NCI-H526 (cell line): ENCODE measurements at places on chromosomes 4 and X.

- DNase-seq: no peak
These were observed 764 bp upstream of the MTHFD2L start for GRCh38 chr4:74157154-74157553.

DNA sequence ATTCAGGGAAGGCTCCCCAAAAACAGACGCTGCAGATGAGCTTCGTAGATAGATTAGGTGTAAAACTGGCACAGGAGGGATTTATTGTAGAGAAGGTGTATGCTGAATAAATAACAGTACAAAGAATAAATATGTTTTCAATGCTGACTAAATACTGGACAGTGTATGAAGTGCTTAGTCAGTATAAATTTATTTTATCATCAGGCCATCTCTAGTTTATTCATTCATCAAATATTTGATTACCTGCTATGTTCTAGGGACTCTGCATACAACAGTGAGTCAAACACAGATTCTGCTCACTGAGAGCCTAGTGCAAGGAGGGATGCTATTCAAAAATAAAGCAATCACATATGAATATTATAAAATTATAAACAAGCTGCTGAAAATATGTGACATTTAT, 63.6 kb upstream of the TSPAN5 start:
- DNase-seq: no peak

DNA sequence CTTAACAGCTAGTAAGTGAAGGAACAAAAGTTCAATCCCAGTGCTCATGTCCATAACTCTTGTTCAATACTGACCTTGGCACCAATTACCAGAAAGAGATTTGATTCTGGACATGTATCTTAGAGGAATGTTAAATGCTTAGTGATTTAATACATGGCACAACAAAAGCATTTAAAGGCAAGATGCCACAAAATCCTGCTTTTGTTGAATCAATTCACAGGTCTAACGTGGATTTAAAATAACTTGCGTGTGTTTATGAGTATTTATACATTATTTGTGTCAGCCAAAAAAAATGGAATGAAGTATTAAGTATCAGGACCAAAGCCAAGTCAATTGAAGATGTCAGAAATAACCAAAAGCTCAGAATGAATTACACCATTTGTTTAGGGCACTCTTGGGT, 85.4 kb upstream of the GIMD1 start:
- DNase-seq: no peak

- no peak for DNase-seq
These were observed 156.7 kb downstream of the SPRY1 start for GRCh38 chr4:123553279-123553678.

DNA sequence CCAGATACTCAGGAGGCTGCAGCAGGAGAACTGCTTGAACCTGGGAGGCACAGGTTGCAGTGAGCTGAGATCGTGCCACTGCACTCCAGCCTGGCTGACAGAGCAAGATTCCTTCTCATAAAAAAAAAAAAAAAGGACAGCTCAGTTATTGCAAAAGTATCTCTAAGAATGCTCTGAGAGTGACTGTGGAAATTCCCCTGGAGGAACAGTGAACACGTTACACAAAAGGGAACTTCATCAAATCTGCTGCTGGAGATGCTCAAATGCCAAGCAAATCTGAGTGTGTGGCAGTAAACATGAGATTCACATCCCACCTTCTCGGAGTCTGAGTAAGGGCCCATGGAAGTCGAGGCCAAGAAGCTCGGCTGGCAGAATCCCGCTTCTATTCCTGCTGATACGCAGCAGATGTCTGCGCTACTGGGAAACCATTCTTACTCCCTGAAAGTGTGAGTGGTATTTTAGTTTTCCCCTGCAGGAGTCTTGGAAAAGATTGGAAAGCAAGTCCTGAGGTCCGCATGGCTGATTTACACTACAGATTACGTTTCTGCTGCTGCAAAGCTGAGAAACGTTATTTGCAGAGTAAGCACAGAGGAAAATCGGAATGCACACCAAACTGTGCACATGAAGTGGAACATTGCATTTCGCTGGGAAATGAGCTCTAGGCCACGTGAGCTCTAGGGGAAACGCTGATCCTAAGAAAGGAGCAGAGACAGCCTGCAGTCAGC, 162.9 kb downstream of the NSUN7 start:
- DNase-seq: no peak

DNA sequence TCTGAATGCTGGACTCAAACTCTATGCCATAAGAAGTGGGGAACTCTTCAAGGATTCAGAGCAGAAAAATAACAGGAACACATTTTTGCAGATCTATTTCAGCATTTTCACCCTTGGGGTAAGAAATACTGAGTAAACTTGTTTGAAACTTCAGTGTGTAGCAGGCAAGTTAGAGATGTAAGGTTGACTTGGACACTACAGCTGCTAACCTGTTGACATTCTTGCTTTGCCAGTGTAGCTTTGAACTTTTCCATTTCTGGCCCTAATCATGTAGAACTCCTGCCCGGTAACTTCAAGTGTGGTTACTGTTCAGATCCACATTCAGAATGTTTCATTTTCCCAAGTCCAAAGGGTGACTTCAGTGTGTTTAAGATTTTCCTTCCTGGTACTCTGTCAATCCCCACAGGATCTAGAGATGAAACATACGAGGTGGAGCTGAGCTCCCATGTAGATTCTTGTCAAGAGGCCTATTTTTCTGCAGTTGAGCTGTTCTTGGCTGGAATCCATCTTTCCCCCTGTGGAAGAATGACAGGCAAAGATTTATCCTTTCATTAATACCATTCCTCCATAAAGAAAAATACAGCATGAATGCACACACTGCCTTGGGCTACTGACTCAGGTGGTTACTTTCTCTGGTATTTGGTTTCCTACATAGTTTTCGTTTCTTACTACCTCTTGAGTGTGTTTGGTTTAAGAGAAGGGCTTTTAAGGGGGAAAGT, 34.1 kb downstream of the FHDC1 start:
- no peak for DNase-seq

DNA sequence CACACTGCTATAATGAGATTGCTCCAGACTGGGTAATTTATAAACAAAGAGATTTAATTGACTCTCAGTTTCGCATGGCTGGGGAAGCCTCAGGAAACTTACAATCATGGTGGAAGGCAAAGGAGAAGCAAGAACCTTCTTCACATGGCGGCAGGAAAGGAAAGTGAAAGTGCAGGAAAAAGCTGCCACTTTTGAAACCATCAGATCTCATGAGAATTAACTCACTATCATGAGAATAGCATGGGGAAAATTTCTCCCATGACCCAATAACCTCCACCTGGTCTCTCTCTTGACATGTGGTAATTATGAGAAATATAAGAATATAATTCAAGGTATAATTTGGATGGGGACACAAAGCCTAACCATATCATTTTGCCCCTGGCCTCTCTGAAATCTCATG, 884.2 kb downstream of the GLUD2 start:
- DNase-seq: no peak

- no peak for DNase-seq
These were observed 21.6 kb downstream of the RBBP7 start for GRCh38 chrX:16848541-16848940.

DNA sequence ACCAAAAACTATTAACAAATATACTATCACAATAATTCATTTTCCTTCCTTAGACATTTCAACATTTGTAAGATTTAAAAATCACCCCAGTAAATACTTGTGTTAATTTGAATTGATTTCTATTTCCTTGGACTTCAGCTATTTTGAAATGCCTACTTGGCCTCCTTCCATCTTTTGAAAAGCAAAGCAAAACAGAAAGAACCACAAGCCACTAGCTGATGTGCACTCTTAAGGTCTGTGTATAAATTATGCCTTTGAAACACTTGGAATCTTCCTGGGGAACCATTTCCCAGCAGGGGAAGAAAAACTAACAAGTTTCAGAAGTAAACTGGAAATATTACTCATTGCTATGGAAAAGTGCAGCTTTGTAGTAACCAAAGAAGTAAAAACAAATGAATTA, 139.8 kb downstream of the CLCN4 start:
- DNase-seq: no peak

DNA sequence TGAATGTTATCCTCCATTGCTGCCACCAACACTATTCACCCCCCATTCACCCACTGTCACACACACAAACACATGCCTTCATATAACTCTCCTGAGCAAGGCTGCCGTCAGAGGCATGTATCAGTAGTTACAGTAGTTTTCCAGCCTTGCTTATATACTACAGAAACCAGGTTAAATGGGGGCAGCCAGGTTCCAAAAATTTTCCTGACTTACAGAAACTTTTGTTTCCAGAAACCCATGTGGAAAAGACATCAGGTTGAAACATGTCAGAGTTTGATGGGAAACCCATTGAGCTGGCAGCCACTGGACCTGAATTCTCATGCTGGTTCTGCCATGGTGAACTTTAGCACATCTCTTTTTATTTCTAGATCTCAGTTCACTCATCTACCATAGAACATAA, 64.0 kb downstream of the COX18 start:
- DNase-seq: no peak

DNA sequence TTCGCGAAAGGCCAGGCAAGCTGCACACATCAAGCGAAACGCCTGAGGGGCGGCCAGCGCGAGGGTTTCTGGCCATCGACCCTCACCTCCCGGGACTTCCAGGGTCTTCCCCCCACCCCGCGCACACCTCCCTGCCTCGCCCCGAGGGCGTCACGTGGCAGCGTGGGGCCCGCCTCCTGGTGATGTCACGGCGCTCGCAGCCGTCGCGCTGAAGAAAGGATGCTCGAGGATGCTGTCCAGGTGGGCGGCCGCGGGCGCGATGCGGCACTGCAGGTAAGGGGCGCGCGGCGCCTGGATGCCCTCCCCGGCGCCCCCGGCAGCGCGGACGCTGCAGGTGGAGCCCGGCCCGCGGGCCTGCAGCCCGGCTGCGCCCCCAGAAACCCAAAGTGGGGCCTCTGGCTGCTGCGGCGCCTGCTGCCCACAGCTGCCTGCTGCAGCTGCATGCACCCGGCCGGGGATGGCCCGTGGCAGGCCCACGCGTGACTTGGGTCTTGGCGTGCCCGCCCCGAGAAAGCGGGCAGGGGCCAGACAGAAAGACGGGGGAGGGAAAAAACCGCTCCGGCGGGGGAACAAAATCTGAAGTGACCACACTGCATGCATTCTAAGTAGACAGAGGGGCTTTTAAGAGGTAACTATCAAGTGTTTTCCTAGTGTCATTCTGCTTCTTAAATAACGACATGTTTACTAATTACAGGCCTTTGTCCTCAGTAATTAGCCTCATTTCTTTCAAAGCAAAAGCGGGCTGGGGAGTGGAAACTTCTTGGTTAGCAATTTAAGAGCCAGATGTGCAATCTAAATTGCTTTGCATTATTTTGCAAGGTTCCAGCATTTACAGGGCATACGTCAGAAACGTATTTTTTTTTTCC, 1.7 kb downstream of the CLCN4 start:
- DNase-seq: peak; percentile 78

- DNase-seq: no peak
These were observed 230.5 kb upstream of the PUDP start for GRCh38 chrX:7378406-7378805.

DNA sequence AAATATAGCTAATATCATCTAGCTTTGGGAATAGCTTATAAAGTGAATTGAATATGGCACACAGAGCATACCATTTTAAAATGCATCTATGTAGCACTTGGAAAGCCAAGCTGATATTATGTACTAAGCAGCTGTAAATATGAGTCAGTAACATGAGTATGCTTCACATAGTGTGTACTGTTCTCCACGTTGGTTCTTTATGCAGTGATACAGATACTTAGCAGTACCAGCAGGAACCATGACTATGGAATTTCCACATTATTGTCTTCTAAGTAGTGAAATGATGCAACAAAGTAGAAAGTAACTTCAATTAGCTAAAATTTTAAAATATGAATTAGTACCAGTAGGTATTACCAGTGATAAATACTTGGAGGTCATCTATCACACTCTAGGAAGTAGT, 320.1 kb downstream of the BMPR1B start:
- DNase-seq: no peak

GRCh38 chr4:164959896-164960295, 17.6 kb downstream of the TRIM61 start:
- DNase-seq: no peak
